ENCODE measurements at places on chromosomes 2 and 18. TPM values are rescaled to one million over a fixed set of nuclear protein-coding genes. Genes with fewer than 3 reads are reported as not detected.
A peak's percentile ranks its signal among the peaks of the same experiment; 100 is the strongest.

MALL gene
- 0.27 TPM for total RNA-seq

ERMN gene
- total RNA-seq: 13.0 TPM

KIF5C gene
- total RNA-seq: 7.7 TPM

RAB17 gene
- not detected for total RNA-seq

HOXD13 gene
- not detected for total RNA-seq

SEMA4C gene
- total RNA-seq: 23.3 TPM

LIMS4 gene
- total RNA-seq: not detected

UGT1A5 gene
- total RNA-seq: not detected

SRD5A2 gene
- not detected for total RNA-seq

CCDC150 gene
- 0.74 TPM for total RNA-seq

SCN2A gene
- not detected for total RNA-seq

DNA sequence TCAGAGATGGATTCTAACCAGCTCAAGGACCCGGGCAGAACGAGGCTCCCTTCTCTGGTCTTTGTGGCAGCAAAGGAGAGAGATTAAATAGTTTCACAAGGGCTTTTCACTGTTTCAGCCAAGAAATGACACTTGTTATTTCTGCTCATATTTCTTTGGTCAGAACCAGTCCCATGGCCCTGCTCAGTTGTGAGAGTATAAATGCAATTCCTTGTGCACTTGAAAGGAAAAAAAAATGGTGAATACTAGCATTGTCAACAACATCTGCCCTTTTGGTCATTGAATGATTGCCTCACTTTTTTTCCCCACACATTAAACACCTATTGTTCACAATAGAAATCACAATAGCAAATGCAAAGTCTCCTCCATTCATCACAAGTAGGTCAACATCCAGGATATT lies 104.4 kb downstream of the RDH14 start:
- DNase-seq: no peak
- H3K27me3 ChIP-seq: no peaks in the 10 kb centered on the region
- H3K27ac ChIP-seq: no peak overlapping the region
- no peaks in the 10 kb centered on the region for H3K4me1 ChIP-seq
- no peak overlapping the region for H3K4me3 ChIP-seq
- H3K36me3 ChIP-seq: no peaks in the 10 kb centered on the region

DNA sequence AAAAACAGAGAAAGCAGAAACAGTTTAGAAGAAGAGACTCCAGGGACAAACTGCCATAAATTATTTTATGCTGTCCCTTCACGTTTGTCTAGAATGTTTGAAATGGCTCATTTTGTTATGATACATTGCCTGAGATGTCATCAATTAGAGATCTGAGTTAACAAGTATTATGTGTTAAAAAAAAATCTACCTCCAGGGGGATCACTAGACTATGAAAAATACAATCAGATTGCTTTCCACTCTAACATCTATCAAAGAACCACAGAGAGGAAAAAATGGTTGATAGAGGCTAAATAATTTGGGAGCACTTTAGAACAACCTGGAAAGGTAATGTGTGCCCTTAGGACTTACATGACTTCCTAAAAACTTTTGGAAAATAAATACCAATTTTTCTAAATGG lies 103.8 kb upstream of the CCDC150 start:
- no peaks in the 10 kb centered on the region for H3K36me3 ChIP-seq
- H3K4me3 ChIP-seq: no peak overlapping the region
- H3K27ac ChIP-seq: no peak overlapping the region
- peaks cover under 1% of the 10 kb centered on the region for H3K27me3 ChIP-seq
- no peaks in the 10 kb centered on the region for H3K4me1 ChIP-seq
- DNase-seq: no peak

DNA sequence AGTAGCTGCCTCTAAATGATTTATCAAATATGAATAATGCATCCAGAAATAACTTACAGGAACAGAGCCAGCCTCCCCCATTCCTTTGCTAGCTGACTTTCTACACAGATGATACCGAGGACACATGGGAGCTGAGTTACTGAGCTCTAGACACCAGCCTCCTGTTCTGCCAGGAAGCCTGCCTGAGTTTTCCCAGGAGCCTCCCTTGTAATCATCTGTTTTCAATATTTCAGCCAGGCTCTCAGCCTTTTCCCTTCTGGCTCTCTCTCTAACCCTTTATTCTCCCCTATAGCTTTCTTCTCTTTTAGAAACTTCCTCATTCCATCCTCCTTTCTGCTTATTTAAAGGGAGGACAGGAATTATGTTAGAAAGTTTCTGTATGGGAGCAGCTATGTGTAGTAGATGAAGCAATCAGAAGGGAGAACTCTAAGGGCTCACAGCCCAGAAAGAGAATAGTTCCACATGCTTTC lies 911.6 kb downstream of the TDRD15 start:
- DNase-seq: no peak
- no peaks in the 10 kb centered on the region for H3K4me1 ChIP-seq
- H3K36me3 ChIP-seq: no peaks in the 10 kb centered on the region
- no peaks in the 10 kb centered on the region for H3K27me3 ChIP-seq

DNA sequence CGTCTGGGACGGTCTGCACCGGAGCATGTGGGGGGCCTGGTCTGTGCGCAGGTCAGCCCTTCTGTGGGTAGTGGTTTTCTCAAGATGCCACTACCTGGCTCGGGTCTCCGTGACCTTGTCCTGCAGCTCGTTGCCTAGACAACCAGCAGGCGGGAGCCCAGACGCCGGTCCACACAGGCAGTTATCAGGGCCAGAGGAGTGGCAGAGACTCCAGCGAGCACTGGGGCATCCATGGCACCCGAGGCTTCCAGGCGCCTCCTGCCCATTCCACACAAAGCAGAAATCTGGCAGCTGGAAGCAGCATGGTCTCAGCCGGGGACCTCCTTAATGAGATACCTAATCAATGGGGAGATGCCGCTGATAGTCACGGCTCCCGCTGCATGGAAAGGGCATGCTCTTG lies 156.1 kb downstream of the FAM210A start:
- peaks cover 25% of the 10 kb centered on the region for H3K4me1 ChIP-seq
- no peak overlapping the region for H3K4me3 ChIP-seq
- H3K27me3 ChIP-seq: no peaks in the 10 kb centered on the region
- no peaks in the 10 kb centered on the region for H3K36me3 ChIP-seq
- no peak for DNase-seq

DNA sequence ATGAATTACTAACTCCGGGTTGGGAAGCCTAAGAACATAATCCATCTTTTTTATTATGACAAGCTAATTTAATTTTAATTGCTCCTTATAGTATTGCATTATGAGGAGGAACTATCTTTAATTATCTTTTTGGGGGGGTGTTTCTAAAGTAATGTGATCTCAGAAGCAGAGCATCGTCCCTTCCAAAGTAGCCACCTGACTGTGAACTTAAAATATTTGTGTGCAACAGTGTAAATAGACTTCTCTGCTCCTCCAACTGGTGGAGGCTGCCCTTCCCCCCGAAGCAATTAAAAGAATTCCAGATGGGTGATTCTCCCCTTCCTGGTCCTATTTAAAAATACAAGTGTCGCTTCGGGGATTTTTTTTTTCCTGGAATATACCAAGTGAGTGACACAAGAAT lies 55.7 kb downstream of the TCF7L1 start:
- DNase-seq: no peak
- no peak overlapping the region for H3K4me3 ChIP-seq
- H3K36me3 ChIP-seq: no peaks in the 10 kb centered on the region

DNA sequence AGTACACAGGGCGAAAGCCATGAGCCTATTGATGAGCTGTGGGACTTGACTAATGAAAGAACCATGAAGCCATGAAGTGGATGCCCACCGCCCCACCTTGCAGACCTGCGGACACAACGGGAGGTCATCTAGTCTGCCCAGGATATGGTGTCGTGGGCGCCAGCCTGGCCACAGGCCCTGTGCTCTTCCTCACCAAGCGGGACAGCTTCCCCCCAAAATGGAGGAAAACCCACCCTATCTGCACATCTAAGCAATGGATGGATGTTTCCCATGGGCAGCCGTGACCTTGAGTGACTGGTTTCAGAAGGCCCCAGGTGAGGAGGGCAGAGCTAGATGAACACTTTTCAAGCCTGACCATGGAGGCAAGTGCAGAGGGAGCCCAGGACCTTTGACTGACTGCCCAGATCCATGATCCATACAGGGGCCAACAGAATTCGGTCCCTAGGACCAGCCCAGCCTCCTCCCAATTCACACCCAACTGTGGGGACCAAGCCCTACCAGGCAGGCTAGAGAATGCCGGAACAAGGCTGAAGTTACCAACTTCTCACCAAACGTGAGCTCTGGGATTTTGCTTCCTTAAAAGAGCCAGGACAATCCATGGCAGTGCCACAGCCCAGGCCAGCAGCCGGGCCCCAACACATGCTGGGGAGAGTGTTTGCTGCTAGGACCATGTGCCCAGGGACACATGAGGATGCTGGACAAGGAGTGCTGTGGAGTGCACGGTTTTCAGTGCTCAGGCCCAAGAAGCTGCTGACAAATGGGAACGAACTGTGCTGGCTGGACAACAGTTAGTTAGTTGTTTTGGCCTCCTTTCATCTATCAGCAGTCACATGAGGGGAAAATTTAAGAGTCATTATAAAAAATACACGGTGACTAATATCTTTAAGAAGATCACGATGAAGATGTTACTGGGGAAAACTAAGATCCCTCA lies 249.4 kb downstream of the HDAC4 start:
- no peak for DNase-seq
- H3K4me1 ChIP-seq: peaks cover 5% of the 10 kb centered on the region
- peaks cover 67% of the 10 kb centered on the region for H3K36me3 ChIP-seq
- peak overlapping the region; percentile 65 for H3K27ac ChIP-seq
- H3K27me3 ChIP-seq: no peaks in the 10 kb centered on the region

DNA sequence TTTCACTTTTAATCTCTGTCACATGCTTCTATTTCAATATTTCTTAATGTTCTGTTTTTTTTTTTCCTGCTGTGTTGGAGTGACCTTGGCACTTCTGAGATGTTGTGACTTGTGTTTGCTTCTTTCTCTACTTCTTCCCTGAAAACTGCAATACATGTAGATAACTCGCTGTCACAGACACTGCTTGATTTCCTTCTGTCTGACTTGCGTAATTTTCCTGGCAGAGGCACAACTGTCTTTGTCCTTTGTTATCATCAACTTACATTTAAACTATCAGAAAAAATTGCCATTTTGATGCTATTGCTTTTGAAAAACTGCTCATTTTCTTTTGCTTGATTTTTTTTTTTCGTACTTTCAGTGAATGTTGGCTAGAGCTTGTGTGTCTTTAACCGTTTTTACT lies 69.0 kb downstream of the BABAM2 start:
- no peaks in the 10 kb centered on the region for H3K36me3 ChIP-seq
- no peak overlapping the region for H3K4me3 ChIP-seq
- DNase-seq: no peak
- H3K4me1 ChIP-seq: peaks cover 13% of the 10 kb centered on the region
- no peaks in the 10 kb centered on the region for H3K27me3 ChIP-seq

- H3K4me3 ChIP-seq: no peak overlapping the region
- H3K36me3 ChIP-seq: peaks cover 11% of the 10 kb centered on the region
- no peak overlapping the region for H3K27ac ChIP-seq
- no peak for DNase-seq
- H3K27me3 ChIP-seq: no peaks in the 10 kb centered on the region
These were observed 16.1 kb upstream of the ADI1 start for GRCh38 chr2:3535467-3535793.

DNA sequence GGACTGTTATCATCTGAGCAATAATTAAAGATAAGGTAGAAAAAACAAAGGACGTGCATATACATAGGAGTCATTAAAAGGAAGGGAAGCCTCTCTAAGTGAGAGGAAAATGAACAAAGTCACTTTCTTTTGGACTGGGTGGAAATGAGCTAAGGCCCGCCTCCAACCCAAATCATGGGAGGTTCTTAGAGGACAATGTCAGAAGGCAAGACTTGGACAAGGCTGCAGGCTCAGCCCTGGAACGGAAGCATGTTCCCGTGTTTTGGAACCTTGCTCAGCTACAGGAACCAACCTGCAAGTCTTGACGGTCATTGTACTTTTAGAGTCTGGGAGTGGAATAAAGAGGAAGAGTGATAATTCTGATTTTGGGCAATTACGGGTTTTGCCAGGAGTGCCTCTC lies 59.4 kb upstream of the EPB41L3 start:
- no peak for DNase-seq
- no peak overlapping the region for H3K27ac ChIP-seq
- no peak overlapping the region for H3K4me3 ChIP-seq
- no peaks in the 10 kb centered on the region for H3K36me3 ChIP-seq

GRCh38 chr2:222038067-222038802 lies 260.6 kb downstream of the PAX3 start:
- no peak overlapping the region for H3K27ac ChIP-seq
- no peak for DNase-seq
- H3K27me3 ChIP-seq: peaks cover 3% of the 10 kb centered on the region
- H3K4me3 ChIP-seq: no peak overlapping the region

- H3K27me3 ChIP-seq: no peaks in the 10 kb centered on the region
- H3K4me1 ChIP-seq: peaks cover 8% of the 10 kb centered on the region
- H3K36me3 ChIP-seq: no peaks in the 10 kb centered on the region
- H3K27ac ChIP-seq: no peak overlapping the region
These were observed 5.6 kb upstream of the DNMT3A start for GRCh38 chr2:25347205-25347815.

- peaks cover 16% of the 10 kb centered on the region for H3K4me1 ChIP-seq
- peak; percentile 37 for DNase-seq
- H3K4me3 ChIP-seq: no peak overlapping the region
- no peak overlapping the region for H3K27ac ChIP-seq
- no peaks in the 10 kb centered on the region for H3K27me3 ChIP-seq
- peaks cover 4% of the 10 kb centered on the region for H3K36me3 ChIP-seq
These were observed 28.6 kb upstream of the AP1S3 start for GRCh38 chr2:223865907-223866508.

DNA sequence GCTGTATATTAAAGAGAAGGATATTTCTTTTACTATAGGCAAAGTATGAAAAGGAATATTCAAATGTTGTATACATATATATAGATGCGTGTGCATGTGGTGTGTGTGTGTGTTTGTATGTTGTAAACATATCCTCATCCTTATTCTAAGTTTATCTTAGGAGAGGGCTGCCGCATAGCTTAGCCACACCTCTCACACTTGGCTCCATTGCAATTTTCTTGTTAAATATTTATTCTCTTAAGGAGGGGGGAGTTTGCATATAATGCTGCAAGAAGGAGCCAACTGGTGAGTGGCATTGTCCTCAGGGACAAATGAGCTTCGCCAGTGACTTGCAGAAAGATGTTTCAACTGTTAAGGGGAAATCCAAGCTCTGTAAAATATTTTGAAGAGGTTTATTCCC lies 360.1 kb upstream of the RND3 start:
- no peaks in the 10 kb centered on the region for H3K27me3 ChIP-seq
- H3K27ac ChIP-seq: no peak overlapping the region
- no peak overlapping the region for H3K4me3 ChIP-seq
- DNase-seq: no peak
- no peaks in the 10 kb centered on the region for H3K36me3 ChIP-seq
